ENCODE measurements at places on chromosomes 7 and 10. TPM values are rescaled to one million over a fixed set of nuclear protein-coding genes. Genes with fewer than 3 reads are reported as not detected.
A peak's percentile ranks its signal among the peaks of the same experiment; 100 is the strongest.

- DNase-seq = no peak
Measured at GRCh38 chr10:72459301-72459700, 104.6 kb upstream of the DNAJB12 start.

GRCh38 chr10:28903063-28903462 is 225.7 kb downstream of the BAMBI start:
- DNase-seq = no peak

DNA sequence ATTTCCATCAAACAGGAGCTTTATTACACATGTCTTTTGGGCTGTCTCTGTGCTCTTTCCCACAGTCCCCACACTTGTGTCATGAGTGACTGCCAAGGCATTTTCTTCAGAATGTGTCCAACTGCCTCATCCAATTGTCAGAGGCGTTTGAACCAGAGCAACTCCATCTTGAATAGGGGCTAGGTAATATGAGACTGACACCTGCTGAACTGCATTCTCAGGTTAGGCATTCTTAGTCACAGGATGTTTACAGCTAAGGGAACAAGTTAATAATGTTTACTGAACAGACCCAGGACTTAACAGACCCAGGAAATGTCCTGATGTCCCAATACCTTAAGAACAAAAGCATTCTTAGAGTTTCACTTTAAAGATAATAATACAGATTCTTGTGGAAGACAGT is 595.5 kb downstream of the REEP3 start:
- DNase-seq = no peak

- no peak for DNase-seq
Measured at GRCh38 chr7:96959135-96959534, 46.2 kb upstream of the DLX6 start.

DNA sequence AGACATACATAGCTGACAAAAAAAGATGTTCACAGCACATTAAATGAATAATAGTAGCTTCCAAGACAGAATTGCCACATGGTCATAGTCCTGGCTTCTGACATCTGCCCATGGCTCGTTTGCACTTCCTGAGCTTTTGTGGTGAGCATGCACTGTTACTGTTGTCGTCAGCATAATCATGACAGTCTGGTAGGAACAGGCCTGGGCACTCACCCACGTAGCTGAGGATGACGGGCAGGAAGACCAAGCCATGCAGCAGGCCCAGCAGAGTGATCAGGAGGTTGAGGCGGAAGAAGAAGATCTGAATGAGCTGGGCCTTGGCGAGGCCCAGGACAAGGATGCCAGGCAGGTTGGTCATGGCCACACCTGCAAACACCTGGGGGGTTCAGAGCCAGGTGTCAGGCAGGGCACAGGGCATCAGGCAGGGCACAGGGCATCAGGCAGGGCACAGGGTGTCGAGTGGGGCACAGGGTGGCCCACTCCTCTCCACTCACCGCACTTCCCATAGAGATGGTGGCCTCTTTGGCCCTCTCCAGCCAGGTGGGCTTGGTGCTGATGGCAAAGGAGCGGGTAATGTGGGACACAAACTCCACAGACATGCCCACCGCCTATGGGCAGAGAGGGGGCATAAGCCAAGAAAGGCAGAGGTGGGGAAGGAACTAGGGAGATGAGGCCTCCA is 25.3 kb upstream of the NUDCD3 start:
- DNase-seq = no peak

GRCh38 chr10:110460111-110460809 is 37.4 kb upstream of the DUSP5 start:
- DNase-seq = peak; percentile 40

Gene ENTPD1
- 23.1 TPM for polyA plus RNA-seq

Gene PSD
- 9.3 TPM for polyA plus RNA-seq

Gene MYH16
- polyA plus RNA-seq = 0.20 TPM

Gene NRAP
- not detected for polyA plus RNA-seq

Gene FGL2
- 56.0 TPM for polyA plus RNA-seq

Gene KIF11
- polyA plus RNA-seq = 48.9 TPM

Data from left kidney (tissue), 8 donors.